ENCODE measurements at places on chromosomes 2 and 18. TPM values are rescaled to one million over a fixed set of nuclear protein-coding genes. Genes with fewer than 3 reads are reported as not detected.

The ASIC4 gene
- 0.15 TPM for total RNA-seq

The SPEG gene
- 21.7 TPM for total RNA-seq

The UGT1A10 gene
- total RNA-seq: not detected

The TSHZ1 gene
- 4.8 TPM for total RNA-seq

The CCDC93 gene
- 27.1 TPM for total RNA-seq

The TMEM169 gene
- total RNA-seq: 0.29 TPM

The MC2R gene
- not detected for total RNA-seq

The ASXL3 gene
- 0.66 TPM for total RNA-seq

The GGCX gene
- total RNA-seq: 76.6 TPM

All from smooth muscle cell of trachea (primary cell).